Activated gamma-delta T cell (primary cell): ENCODE measurements at places on chromosomes 6 and 20.

DNA sequence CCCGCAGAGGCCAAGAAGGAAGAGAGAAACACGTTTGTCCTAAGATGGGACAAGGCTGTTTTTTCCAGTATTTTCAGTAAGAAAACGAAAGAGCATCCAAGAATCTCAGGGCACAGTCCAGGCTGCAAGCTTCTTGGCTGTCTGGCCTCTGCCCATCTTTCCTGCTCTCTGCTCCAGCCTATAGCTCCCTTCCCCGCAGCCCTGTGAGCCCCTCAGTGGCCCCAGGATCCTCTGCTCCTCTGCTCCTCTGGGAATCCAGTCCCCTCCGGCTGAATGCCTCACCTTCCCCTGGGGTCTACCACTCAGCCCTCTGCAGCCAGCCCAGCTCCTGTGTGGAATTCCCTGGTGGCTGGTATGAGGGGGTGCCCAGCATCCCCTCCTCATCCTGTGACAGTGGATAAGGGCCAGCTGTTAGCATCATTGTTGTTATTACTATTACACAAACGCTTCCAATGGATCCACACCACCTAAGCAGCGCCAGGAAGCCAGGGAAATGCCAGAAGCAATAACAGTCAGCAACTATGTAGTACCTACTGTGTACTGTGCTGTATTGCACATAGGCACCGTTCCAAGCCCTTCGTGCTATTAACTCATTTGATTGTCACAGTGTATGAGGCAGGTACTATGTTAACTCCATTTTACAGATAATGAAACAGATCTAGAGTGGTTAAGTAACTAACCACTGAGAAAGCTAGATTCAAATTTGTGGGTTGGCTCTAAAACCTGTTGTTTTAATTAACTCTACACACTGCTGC is 60.3 kb upstream of the PTPN1 start:
- no peak for DNase-seq

GRCh38 chr6:153058291-153058690 is 55.8 kb upstream of the MTRF1L start:
- DNase-seq = no peak

GRCh38 chr20:12575352-12576095 is 433.2 kb upstream of the SPTLC3 start:
- no peak for DNase-seq

GRCh38 chr6:23447731-23448130 is 678.3 kb upstream of the NRSN1 start:
- no peak for DNase-seq

DNA sequence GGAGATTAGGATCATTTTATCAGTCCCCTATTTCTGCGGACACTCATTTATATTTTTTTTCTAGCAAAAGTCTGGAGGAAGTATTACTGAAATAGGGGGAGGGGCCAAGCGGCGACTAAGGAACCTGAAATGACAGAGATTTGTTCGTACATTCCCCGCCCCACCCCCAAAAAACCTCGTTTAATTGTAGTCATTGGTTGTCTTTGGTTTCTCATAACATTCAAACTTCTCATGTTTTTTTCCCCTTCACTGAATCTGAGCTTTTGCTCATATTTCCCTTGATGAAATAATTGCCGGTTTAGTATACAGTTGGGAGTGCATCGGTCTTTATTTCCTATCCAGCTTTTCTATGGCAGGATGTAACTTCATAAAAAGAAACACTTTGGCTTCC is 768 bp upstream of the FYN start:
- no peak for DNase-seq

DNA sequence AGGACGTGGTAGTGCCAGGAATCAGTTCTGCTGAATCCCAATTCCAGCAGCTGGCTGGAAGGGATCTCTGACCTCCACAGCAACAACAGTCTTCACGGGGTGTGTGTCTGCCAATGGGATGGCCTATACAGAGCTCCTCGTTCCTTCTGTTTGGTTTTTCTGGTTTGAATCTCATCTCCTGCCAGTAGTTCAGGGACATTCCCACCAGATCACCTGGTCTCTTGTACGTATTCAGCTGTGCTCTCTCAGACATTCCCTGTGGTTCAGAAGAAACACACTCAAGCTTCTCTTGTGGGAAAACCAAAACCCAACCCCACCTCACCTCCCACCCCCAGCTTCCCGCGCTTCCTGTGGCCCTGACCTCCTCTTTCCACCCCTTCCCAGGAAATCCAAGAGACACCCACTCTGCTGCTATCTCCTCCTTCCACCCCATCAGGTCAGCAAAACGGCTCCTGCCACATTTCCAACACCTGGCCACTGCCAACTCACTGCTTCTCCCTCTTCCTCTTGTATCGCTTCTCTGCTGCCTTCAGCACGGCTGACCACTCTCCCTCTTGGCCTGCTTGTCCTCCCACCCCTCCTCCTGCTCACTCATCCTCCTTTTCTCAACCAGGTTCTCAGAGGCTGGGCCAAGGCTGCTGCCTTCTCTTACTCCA is 63.3 kb upstream of the PTGIS start:
- no peak for DNase-seq

GRCh38 chr6:33592595-33593413 is 12.7 kb upstream of the BAK1 start:
- peak; percentile 23 for DNase-seq

DNA sequence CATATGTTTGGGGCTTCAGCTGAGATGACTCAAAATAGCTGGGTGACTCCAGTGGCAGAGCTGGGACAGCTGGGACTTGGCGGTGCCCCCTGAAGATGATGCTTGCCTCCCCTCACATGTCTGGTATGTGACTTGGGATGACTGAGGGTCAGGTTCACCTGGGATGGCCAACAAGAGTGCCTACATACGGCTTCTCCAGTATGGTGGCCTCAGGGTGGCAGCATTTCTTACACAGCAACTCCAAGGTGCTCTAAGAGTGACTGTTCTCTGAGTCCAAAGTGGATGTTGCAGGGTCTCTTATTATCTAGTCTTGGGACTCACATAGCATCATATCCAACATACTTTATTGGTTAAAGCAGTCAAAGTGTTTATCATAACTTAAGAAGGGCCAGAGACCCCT is 87.8 kb upstream of the CENPW start:
- no peak for DNase-seq

GRCh38 chr6:26335631-26336323 is 29.2 kb upstream of the BTN3A2 start:
- DNase-seq = no peak

- DNase-seq = no peak
These were observed 10.8 kb downstream of the APMAP start for GRCh38 chr20:24981790-24982189.

DNA sequence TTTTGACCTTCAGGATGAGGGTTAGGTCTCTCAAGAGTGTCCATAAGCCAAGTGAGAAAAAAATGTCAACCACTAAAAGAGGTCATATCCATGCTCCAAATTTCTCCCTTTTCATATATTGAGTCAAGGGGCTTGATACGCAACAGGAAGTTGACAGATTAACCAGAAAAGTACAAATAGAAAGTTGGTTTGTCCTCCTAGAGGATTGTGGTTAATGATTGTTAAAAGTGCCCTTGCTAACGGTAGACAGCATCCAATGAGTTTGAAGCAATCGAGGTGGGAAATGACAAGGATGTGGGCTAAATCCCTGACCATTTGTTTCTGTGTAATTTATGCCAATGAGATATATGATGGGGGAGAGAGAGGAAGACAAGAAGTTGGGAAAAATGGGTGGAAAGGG is 18.1 kb upstream of the HBS1L start:
- no peak for DNase-seq

GRCh38 chr6:32933661-32934085 is 7.2 kb downstream of the HLA-DMB start:
- no peak for DNase-seq

GRCh38 chr6:36217188-36217587 is 20.6 kb downstream of the BRPF3 start:
- no peak for DNase-seq

- DNase-seq = no peak
These were observed 977.0 kb downstream of the TFAP2A start for GRCh38 chr6:9437836-9438235.

GRCh38 chr20:1389703-1390580 is 2.9 kb downstream of the FKBP1A start:
- no peak for DNase-seq

DNA sequence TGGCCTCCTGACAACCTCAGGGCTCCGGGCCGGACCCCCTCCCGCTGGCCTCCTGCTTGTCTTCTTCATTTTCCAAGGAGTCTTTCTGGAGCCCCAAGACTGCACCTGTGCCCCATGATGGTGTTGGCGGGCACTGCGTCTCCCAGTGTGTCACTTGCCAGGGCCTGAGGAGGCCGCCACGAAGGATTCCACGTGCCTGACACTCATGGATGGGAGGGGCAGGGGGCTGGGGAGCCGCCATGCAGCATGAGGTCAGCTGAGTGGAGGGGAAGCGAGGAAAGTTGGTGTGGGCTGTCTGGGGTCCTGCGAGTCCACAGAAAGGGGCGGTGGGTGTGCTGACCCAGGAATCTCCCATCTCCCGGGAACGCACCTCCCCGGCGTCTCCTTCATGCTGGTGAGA is 165.7 kb downstream of the SMOC2 start:
- no peak for DNase-seq

GRCh38 chr6:18883851-18884250 is 496.7 kb downstream of the RNF144B start:
- no peak for DNase-seq

GRCh38 chr6:136508725-136509392 is 41.4 kb downstream of the MAP7 start:
- no peak for DNase-seq

DNA sequence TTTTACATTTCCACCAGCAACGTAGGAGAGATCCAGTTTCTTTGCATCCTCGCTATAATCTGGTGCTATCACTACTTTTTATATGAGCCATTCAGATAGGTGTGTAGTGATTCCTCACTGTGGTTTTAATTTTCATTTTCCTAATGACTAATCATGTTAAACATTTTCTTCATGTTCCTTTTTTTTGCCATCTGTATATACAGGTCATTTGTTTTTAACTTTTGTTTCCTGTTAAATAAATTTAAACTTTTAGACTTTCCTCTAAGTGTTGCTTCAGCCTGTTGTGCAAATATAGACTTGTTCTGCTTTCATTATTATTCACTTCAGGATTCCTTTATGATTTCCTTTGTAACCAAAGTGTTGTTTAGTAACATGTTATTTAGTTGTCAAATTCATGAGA is 697.4 kb downstream of the PTPRT start:
- no peak for DNase-seq

- DNase-seq = no peak
These were observed 52.5 kb downstream of the ATG5 start for GRCh38 chr6:106273087-106273486.

- DNase-seq = no peak
These were observed 61.2 kb downstream of the VAPB start for GRCh38 chr20:58450254-58450653.

- no peak for DNase-seq
These were observed 96.0 kb downstream of the PSMB1 start for GRCh38 chr6:170456886-170457698.

GRCh38 chr20:43376831-43377230 is 80.9 kb upstream of the SRSF6 start:
- DNase-seq = no peak

DNA sequence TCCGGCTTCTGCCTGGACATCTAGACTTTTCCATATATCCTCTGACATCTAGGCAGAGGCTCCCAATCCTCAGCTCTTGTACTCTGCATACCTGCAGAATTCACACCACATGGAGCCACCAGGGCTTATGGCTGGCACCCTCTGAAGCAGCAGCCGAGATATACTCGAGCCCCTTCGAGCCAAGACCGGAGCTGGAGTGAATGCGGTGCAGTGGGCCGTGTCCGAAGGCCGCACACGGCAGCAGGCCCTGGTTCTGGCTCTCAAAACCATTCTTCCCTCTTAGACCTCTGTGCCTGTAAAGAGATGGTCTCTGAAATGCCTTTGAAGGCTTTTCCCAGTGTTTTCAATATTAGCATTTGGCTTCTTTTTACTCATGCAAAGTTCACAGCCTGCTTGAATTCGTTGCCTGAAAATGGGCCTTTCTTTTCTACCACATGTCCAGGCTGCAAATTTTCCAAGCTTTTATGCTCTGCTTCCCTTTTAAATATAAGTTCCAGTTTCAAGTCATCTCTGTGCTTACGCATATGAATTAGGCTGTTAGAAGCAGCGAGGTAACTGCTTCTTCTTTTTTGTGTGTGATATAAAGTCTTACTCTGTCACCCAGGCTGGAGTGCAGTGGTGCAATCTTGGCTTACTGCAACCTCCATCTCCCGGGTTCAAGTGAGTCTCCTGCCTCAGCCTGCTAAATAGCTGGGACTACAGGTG is 3.8 kb upstream of the SIRPB1 start:
- no peak for DNase-seq

GRCh38 chr6:138443979-138444378 is 40.0 kb downstream of the HEBP2 start:
- DNase-seq = no peak

GRCh38 chr6:33699739-33700138 is 11.8 kb downstream of the UQCC2 start:
- no peak for DNase-seq

DNA sequence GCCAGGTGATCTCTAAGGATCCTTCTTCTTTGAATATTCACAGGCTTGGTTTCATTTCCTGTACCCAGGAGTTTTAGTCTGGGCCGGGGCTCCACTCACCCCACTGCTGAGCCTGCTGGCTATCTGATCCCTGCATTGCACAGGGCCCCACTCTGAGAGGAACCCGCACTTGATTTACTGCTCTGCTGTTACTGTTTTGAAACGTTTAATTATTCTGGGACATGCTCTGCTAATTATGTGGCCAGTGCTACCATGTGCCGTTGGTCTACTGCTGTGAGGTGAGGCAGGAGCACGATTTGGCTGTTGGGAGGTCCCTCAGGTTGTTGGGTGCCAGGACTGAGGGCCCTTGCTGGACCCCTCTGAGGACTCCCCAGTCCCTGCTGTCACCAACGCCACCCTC is 108.7 kb upstream of the SIRPA start:
- no peak for DNase-seq

GRCh38 chr20:39135885-39136544 is 173.9 kb downstream of the DHX35 start:
- no peak for DNase-seq

DNA sequence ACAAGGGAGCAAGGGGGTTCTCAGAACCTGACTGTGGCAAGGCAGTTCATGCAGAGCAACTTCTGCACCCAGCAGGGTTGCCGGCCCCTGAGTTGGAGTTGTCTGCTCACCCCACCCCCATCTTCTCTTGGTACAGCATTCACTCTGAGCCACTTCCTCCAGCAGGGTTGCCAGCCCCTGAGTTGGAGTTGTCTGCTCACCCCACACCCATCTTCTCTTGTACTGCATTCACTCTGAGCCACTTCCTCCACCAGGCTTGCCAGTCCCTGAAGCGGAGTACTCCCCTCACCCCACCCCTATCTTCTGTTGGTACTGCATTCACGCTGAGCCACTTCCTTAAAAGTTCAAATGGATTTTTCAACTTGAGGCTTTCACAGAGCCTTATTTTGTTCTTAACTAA is 79.7 kb upstream of the SYNDIG1 start:
- no peak for DNase-seq

GRCh38 chr20:43948455-43948854 is 33.8 kb downstream of the TOX2 start:
- DNase-seq = no peak
